Natural killer cell (primary cell): ENCODE measurements at places on chromosomes 1 and 21.

DNA sequence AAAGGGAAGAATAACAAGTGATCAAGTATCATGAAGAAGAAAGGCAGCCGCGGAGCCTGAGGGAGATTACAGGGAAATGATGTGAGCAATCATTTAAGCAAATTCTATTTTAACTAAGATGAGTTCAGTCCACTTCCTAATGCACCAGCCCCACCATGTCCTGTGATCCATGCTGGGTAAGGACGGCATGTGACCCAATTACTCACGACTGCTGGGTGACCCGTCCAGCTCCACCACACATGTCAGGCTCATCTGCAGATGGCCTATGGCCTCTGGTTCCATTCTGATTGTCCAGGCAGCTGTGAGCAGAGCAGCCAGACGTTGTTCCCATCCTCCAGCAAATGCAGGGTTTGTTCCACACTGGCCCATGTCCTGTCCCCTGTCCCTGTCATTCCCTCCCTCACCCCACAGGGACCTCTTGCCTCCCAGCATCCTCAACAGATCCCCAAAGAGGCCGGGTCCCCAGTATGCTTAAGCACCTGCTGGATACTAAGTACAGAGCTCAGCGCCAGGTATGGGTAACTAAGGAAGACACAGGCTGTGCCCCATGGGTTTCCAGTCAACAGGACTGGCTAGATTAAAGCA is 87.9 kb downstream of the MATN1 start:
- DNase-seq, result no peak

- no peak for DNase-seq
These were observed 102.6 kb downstream of the KIAA0319L start for GRCh38 chr1:35454616-35455015.

DNA sequence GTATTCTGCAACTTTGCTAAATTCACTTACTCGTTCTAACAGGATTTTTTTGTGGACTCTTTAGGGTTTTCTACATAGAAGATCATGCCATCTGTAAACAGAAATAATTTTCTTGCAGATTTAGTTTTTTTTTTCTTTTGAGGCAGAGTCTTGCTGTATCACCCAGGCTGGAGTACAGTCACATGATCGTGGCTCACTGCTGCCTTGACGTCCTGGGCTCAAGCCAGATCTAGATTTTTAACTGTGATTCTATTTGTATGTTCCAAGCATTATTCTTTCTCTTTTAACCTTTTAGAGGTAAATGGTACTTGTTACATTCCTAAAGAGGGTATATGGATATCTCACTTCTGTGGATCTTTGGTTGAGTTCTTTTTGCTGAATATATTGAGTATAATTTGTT is 18.6 kb downstream of the FABP3 start:
- DNase-seq, result no peak

- no peak for DNase-seq
These were observed 4.2 kb downstream of the ADSS2 start for GRCh38 chr1:244447552-244447951.

- DNase-seq, result no peak
These were observed 4.4 kb upstream of the C2CD2 start for GRCh38 chr21:41957991-41958766.

GRCh38 chr1:173509797-173510196 is 32.7 kb downstream of the PRDX6 start:
- no peak for DNase-seq

GRCh38 chr1:83905315-83905907 is 93.5 kb downstream of the TTLL7 start:
- no peak for DNase-seq
